Activated CD4-positive, alpha-beta memory T cell treated with anti-CD3 and anti-CD28 coated beads, Interleukin-2, amount 10 ng/mL, durations not matched to agents 7 days and 5 days (primary cell): ENCODE measurements at places on chromosomes 7 and 10. TPM values are rescaled to one million over a fixed set of nuclear protein-coding genes. Genes with fewer than 3 reads are reported as not detected.
A peak's percentile ranks its signal among the peaks of the same experiment; 100 is the strongest.

- H3K27me3 ChIP-seq: peaks cover 24% of the 10 kb centered on the region
- H3K27ac ChIP-seq: no peak overlapping the region
- no peak for DNase-seq
Observed at GRCh38 chr7:104804696-104805095, 209.3 kb upstream of the KMT2E start.

VWDE gene
- total RNA-seq: 6.6 TPM

C10orf95 gene
- 0.33 TPM for total RNA-seq

GRCh38 chr7:51261950-51262795 is 54.4 kb downstream of the COBL start:
- no peak overlapping the region for H3K27ac ChIP-seq
- H3K36me3 ChIP-seq: no peaks in the 10 kb centered on the region
- DNase-seq: no peak
- H3K27me3 ChIP-seq: peaks cover 2% of the 10 kb centered on the region

DNA sequence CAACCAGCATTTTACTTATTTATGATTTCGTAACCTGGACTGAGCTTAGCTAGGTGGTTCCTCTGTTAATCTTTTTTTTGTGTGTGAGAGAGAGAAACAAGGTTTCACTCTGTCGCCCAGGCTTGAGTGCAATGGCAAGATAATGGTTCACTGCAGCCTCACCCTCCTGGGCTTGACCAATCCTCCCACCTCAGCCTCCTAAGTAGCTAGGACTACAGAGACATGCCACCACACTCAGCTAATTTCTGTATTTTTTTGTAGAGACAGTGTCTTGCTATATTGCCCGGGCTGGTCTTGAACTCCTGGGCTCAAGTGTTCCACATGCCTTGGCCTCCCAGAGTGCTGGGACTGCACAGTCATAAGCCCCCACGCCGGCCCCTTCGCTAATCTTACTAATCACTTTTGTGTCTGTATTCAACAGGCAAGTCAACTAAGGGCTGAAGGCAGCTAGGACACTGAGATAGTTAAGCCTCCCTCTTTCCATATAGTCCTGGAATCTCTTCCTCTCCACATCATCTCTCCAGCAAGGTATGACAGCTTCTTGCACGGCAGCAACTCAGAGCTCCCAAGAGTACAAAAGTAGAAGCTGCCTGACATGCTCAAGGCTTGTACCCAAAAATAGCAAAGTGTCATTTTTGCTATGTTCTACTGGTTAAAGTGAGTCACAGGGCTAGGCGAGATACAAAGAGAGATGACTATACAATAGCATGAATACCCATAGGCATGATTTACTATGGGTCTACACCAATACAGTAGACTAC is 11.3 kb downstream of the KMT2C start:
- H3K36me3 ChIP-seq: peaks cover 32% of the 10 kb centered on the region
- H3K4me1 ChIP-seq: peaks cover 36% of the 10 kb centered on the region
- H3K27me3 ChIP-seq: no peaks in the 10 kb centered on the region
- H3K4me3 ChIP-seq: no peak overlapping the region
- no peak for DNase-seq

DNA sequence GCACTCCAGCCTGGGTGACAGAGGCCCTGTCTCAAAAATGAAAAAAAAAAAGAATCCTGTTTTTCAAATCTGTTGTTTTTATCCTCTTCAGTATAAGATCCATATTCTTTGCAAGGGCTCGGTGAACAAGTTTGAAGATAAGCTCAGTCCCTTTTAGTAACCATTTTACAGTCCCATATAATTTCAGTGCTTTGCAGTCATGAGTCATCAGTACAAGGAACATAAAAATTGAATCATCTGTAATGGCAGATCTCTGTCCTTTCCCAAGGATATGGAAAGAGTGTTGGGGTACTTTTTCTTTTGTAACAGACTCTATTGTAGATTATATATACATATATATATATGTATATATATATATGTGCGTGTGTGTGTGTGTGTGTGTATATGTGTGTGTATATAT is 52.2 kb upstream of the ZPBP start:
- no peak for DNase-seq
- H3K36me3 ChIP-seq: peaks cover 2% of the 10 kb centered on the region
- H3K27me3 ChIP-seq: peaks cover 5% of the 10 kb centered on the region

C10orf67 gene
- total RNA-seq: not detected

- no peaks in the 10 kb centered on the region for H3K27me3 ChIP-seq
- H3K27ac ChIP-seq: no peak overlapping the region
- H3K4me3 ChIP-seq: no peak overlapping the region
- DNase-seq: no peak
Observed at GRCh38 chr10:97539523-97540200, 32.9 kb upstream of the ANKRD2 start.

SAP25 gene
- total RNA-seq: 29.1 TPM

DNA sequence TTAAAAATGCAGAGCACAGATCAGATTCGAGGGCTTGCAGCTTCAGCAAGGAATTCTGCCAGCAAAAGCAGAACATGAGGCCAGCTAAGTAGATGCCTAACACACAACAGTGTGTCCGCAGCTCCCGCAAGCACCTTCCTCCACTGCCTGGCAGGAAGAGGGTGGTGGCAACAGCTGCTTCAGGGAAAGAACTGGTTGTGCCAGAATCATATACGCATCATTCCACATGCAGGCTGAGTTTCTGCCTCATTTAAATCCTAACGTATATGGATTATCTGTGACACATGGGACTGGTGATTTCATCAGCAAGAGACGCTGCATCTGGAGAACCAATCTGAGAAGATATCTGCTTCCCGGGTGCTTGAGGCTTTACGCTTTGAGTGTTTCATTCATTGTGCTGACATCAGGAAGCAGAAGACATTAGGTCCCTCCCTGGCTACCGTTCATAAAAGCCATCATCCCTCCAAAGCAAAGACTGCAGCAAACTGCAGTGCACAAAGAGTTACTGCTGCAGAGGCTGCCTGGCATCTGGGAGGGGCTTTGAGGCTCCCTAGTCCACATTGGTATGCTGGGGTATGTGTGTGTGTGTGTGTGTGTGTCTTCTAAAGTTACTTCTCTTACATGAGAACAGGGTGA is 78.8 kb downstream of the FAM13C start:
- no peak overlapping the region for H3K4me3 ChIP-seq
- no peak overlapping the region for H3K27ac ChIP-seq
- no peaks in the 10 kb centered on the region for H3K27me3 ChIP-seq
- H3K36me3 ChIP-seq: no peaks in the 10 kb centered on the region
- no peak for DNase-seq

SPDYE6 gene
- total RNA-seq: not detected

ELOVL3 gene
- not detected for total RNA-seq

HOXA11 gene
- not detected for total RNA-seq

TRPV6 gene
- total RNA-seq: not detected

GRCh38 chr10:85596389-85596788 is 770.2 kb downstream of the GRID1 start:
- H3K36me3 ChIP-seq: no peaks in the 10 kb centered on the region
- no peak overlapping the region for H3K4me3 ChIP-seq
- H3K27ac ChIP-seq: no peak overlapping the region
- peaks cover 8% of the 10 kb centered on the region for H3K4me1 ChIP-seq
- no peaks in the 10 kb centered on the region for H3K27me3 ChIP-seq

GRCh38 chr10:102918817-102919245 is 737 bp downstream of the CNNM2 start:
- peak overlapping the region; percentile 90 for H3K4me3 ChIP-seq
- H3K27ac ChIP-seq: no peak overlapping the region
- peaks cover 69% of the 10 kb centered on the region for H3K4me1 ChIP-seq
- DNase-seq: peak; percentile 48
- peaks cover 3% of the 10 kb centered on the region for H3K27me3 ChIP-seq

ADCYAP1R1 gene
- total RNA-seq: not detected
